Head of caudate nucleus (tissue), 42 donors: ENCODE measurements at places on chromosomes 12 and 14.

DNA sequence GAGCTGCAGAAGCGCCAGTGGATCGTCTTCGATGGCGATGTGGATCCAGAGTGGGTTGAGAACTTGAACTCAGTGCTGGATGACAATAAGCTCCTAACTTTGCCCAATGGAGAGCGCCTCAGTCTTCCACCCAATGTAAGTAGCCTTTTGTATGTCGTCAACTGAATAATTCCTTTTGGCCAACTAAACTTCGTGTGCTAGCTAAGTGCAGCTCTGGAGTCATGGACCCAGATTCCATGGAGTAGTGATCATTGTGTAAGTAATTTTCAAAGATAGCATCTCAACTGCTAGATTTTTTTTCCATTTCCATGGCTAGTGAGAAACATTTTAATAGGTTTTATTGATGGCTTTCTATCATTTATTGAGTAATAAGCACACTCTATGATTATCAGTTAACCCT, 48.0 kb downstream of the DYNC1H1 start:
- no peak for DNase-seq

DNA sequence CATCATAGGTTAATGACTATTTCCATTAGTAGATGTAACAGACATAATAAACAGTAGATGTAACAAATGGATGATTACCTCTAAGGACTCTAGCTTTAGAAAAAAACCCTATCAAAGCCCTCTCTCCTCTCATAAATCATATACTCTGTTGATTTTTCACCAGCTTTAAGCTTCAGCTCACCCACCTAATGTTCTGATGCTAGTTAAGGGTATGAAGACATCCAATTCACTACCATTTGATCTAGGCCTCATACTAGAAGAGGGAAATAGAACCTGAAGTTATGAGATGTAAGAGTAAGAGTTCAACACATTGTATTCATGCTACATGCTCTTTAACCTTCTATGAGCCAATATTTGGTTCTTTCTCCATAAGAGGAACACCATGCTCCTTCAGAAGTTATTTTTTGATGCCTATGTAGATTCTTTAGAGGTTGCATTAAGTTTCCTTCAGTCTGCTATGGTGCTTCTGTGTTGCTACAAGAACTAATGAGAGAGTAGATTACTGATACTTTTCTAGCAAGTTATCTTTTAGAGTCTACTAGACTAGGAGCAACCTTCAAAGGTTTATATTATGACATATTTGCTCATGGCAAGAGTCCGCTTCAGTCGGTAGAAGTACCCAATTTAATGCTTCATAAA, 16.0 kb downstream of the A2M start:
- no peak for DNase-seq

- no peak for DNase-seq
These were observed 151.3 kb upstream of the PRKD1 start for GRCh38 chr14:30078811-30079402.

DNA sequence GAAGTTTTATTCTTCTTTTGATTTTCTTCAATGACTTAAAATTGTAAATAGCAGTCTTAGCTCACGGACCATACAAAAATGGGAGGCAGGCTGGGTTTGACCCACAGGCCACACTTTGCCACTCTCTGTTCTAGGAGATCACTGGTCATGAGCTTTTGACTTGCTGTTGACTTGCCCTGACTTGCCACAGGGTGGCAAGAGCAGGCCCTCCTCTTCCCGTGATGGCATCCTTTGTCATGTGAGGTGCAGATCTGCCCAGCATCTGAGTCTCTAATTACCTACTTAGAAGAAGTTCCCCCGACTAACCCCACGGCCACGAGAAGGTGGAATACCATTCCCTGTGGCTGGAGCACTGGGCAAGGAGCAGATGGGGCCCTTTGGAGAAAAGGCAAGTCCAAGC, 81.0 kb upstream of the SCAF11 start:
- no peak for DNase-seq

DNA sequence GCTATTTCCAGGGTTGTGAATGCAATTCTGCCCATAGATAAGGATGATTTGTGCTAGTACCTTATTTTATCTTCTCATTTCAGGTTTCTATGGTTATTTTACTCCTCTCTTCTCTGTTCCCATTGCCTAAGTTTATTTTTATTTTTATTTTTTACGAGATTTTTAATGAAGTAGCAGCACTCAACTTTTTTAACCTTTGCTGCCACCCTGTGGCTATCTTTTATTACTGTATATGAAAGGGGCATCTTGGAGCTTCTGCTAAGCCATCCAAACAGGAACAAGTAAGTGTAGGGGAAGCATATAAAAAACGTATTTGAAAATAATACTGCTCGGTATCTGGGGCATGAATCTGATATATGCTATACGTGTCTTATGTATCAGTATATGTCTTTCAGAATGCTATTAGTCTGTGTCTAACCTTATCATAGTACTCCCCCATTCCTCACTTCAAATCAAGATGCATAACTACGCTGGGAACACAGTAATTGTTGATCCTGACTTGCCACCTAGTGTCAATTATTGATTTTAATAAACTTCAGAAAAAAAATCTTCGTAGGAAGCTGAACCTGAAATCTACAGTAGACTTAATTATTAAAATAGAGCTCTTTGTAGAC, 60.3 kb downstream of the KLRG1 start:
- no peak for DNase-seq

- no peak for DNase-seq
These were observed 65.3 kb downstream of the KLHL28 start for GRCh38 chr14:44896275-44897040.

GRCh38 chr12:109952873-109953272, 43.3 kb downstream of the GIT2 start:
- no peak for DNase-seq

DNA sequence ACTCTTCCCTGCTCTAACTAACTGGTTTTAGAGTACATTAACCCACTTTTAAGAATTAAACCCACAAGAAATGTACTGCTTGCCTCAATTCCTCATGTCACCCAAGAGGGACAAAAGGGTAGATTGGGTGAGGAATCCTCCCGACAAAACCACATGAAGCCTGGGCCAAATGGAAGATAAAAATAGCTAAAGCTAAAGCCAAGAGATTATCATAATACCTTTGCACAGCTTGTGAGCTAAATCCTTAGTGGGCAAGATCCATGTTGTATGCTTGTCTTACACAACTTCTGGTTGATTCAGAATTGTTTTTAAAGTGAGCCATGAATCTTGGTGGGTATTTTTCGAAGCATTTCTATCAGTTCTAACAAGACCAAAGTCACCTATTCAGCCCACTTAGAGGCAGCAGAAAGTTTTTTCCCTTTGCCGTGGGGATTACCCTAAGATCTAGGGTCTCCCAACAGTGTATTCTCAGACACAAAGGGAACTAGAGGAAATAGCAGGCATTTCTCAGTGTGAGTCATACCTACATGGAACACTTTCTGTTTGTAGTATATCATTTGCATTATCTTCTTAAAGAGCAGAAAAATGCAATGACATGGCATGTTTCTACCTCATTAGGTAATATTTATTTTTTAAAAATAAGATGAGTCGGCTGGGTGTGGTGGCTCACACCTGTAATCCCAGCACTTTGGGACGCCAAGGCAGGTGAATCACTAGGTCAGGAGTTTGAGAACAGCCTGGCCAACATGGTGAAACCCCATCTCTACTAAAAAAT, 616.6 kb downstream of the KCNH5 start:
- no peak for DNase-seq

- DNase-seq = no peak
These were observed 3.3 kb upstream of the NTF3 start for GRCh38 chr12:5428332-5429221.

- no peak for DNase-seq
These were observed 55.0 kb upstream of the C12orf50 start for GRCh38 chr12:88084210-88084609.

- DNase-seq = peak; percentile 72
These were observed 630 bp downstream of the ALDH1L2 start for GRCh38 chr12:105083551-105084105.

GRCh38 chr12:41325336-41325735, 137.2 kb downstream of the PDZRN4 start:
- no peak for DNase-seq

DNA sequence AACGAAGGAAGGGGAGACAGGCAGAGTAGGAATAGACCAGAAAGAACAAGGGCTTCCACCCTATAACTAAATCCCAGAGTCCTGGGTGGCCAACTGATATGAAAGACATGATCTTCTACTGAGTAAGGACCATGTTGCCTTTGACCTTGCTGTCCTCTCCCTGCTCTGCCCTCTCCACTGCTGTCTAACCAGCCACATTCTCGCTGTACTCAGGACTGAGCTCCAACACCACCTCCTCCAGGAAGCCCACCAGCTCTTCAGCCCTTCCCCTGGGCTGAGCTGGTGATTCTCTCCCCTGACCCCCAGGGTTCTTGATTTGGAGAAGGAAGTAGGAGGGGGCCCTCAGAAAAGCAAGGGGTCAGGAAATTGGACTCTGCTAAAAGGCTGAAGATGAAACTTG, 159.2 kb downstream of the DICER1 start:
- no peak for DNase-seq

- DNase-seq = no peak
These were observed 131.3 kb downstream of the KTN1 start for GRCh38 chr14:55711175-55711811.
